ENCODE measurements at places on chromosomes 16 and 17.
A peak's percentile ranks its signal among the peaks of the same experiment; 100 is the strongest.

- no peak for DNase-seq
These were observed 11.7 kb downstream of the COL1A1 start for GRCh38 chr17:50189550-50190292.

GRCh38 chr17:59829217-59830006, 63.3 kb downstream of the TUBD1 start:
- no peak for DNase-seq

GRCh38 chr17:75679706-75680211, 12.6 kb downstream of the SAP30BP start:
- no peak for DNase-seq

- DNase-seq: no peak
These were observed 7.9 kb upstream of the SLFN14 start for GRCh38 chr17:35568561-35568960.

DNA sequence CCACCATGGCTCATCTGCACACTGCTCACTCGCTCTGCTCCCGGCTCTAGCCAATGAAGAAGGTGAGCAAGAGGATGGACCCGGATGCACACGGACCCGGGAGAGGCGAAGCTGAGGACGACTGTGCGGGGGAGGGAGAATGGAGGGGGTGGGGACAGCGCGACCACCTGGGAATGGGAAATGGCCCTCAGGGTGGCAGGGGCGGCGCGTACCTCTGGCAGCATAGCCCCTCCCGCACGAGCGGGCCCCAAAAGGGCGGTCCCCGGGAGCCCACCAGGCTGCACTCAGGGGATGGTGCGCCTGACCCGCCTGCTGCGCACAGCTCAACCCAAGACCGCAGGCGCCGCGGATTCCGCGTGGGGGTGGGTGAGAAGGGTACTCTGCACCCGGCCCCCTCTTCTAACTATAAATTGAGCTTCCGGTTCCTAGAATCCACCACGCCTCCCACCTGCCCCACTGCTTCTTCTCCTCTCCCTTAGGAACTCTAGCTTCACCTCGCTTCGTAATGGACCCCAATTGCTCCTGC, 6.1 kb downstream of the MT1H start:
- no peak for DNase-seq

GRCh38 chr17:63425483-63425882, 20.6 kb downstream of the CYB561 start:
- DNase-seq: peak; percentile 49

GRCh38 chr16:68710211-68710610, 26.9 kb upstream of the CDH1 start:
- DNase-seq: no peak

- DNase-seq: no peak
These were observed 3.2 kb upstream of the ST6GALNAC1 start for GRCh38 chr17:76646712-76647111.

DNA sequence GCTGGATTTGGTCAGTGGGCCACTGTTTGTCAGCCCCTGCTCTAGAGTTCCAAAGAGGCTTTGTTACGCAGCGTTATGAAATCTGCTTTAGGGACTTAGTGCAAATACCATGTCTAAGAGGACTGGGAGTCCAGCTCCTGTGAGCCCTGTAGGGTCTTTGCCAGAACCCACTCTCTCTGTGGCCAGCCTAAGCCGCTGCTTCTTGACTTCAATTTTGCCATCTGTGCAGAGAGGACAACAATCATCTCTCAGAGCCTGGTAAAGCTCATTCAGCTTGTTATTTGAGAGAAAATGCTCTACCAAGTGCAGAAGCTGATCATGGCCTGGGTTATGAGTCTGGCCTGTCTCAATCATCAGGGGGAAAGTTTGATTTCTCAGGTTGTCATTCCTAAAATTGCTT, 17.9 kb downstream of the CA10 start:
- DNase-seq: no peak

- DNase-seq: no peak
These were observed 17.9 kb upstream of the ALDH3A2 start for GRCh38 chr17:19630661-19631060.

- no peak for DNase-seq
These were observed 5.0 kb downstream of the FHOD1 start for GRCh38 chr16:67242138-67242730.

- no peak for DNase-seq
These were observed 113.8 kb downstream of the SOCS1 start for GRCh38 chr16:11142261-11142630.

GRCh38 chr16:67304020-67304419, 22.5 kb downstream of the KCTD19 start:
- no peak for DNase-seq

DNA sequence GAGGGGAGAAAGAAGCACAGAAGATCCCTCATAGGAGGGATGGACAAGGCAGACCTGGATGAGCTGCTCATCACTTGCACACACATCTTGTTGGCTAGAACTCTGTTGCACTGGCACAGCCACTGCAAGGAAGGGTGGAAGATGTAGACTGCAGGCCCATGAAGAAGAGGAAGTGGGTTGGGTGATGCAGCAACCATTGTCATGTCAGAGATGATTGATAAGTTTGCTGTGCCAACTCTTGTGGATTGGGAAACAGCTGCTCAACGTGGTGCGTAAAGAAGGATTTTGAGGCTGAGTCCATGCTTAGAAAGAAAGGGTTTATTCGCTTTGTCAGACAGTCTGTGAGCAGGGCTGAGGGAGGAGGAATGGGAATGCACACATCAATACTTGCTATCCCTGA, 161.4 kb upstream of the MPHOSPH6 start:
- no peak for DNase-seq

DNA sequence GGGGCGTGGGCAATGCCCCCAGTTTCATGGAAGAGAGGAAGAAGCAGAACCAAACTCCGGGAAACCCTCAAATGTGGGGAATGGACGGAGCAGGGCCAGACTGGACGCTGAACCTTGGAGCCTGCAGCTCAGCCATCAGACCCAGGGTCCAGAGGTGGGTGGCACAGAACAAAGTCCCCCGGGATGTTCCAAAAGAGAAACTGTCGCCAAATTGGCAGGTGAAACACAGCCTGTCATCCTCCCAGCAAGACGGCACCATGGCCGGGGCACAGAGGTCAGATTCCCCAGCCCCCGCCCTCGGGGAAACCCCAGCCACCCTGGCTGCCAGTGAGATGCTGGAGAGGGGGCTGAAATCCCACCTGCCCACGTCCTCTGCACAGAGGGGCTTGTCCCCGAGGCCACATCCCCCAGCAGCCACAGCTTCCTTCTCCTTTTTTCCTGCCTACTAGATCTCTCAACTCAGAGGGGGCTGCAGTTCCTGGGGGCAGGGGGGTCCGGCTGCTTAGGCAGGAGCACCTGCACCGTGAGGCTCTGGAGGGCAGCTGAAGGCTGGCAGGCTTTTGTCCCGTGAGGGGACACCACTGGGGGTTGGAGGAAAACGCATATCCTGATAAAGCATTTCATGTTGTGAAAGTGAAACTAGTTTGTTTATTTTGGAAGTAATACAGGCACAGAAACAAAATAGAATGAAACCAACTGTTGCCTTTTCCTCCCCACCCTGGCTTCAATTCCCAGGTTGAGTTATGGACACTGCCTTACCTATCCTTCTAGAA, 1.2 kb upstream of the SECTM1 start:
- DNase-seq: no peak

GRCh38 chr17:58641887-58642311, 49.9 kb downstream of the TEX14 start:
- DNase-seq: no peak

GRCh38 chr17:77657839-77658238, 300.7 kb upstream of the TNRC6C start:
- DNase-seq: no peak

- no peak for DNase-seq
These were observed 102.3 kb downstream of the ZFHX3 start for GRCh38 chr16:72945611-72946010.

DNA sequence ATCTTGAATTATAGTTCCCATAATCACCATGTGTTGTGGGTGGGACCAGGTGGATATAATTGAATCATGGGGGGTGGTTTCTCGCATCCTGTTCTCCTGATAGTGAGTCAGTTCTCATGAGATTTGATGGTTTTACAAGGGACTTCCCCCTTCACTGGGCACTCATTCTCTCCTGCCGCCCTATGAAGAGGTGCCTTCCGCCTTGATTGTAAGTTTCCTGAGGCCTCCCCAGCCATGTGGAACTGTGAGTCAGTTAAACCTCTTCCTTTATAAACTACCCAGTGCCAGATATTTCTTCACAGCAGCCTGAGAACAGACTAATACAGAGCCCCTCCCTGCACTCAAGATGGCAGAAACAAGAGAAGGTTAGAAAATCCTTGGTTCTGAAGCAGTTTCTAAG, 26.4 kb downstream of the LDAF1 start:
- no peak for DNase-seq

DNA sequence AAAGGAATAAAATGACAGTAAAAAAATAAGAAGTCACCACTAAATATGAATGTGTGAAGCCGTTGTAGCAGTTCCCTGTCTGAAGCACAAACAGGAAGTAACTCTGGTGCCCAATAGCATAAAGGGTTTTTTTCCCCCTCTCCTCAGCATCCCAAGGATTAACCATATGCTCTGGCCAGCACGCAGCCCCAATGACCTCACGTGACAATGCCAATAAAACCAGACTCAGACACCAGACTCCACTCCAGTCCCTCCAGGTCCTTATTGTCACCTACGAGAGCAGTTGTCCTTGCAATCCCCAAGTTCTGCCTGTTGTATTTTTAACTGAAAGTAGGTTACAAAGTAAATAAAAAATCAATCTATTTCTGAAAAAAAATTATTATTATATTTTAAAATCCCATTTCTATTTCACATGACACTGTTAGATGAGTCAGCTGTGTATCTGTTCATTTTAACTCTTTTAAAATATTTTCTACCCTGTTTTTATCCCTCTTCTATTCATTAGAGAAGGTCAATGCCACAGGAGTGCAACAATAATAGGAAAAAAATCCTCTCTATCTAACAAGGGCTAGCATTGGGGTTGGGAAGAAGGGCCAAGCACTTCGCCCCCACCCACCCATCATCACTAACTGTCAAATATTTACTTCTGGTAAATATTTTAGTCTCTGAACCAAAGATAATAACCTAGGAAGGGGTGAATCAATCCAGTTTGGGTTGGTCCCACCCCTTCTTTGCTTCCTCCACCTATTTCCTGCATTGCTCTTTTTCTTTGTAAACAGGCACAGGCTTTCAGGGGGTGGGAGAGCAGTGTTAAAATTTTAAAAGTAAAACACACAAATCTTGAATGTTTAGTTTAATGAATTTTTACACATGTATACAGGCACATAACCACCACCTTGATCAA, 6.6 kb downstream of the PRAC1 start:
- DNase-seq: no peak

DNA sequence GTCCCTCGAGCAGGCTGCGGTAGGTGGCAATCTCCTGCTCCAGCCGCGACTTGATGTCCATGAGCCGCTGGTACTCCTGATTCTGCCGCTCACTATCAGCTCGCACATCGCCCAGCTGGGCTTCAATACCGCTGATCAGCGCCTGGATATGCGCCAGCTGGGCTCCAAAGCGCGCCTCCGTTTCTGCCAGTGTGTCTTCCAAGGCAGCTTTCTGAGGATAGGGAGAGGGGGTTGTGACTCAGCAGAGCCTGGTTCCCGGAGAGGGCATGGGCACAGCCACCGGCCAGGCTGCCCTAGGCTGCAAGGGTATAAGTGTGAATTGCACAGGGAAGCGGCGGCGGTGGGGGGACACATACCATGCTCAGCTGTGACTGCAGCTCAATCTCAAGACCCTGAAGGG, 4.3 kb downstream of the KRT19 start:
- no peak for DNase-seq

DNA sequence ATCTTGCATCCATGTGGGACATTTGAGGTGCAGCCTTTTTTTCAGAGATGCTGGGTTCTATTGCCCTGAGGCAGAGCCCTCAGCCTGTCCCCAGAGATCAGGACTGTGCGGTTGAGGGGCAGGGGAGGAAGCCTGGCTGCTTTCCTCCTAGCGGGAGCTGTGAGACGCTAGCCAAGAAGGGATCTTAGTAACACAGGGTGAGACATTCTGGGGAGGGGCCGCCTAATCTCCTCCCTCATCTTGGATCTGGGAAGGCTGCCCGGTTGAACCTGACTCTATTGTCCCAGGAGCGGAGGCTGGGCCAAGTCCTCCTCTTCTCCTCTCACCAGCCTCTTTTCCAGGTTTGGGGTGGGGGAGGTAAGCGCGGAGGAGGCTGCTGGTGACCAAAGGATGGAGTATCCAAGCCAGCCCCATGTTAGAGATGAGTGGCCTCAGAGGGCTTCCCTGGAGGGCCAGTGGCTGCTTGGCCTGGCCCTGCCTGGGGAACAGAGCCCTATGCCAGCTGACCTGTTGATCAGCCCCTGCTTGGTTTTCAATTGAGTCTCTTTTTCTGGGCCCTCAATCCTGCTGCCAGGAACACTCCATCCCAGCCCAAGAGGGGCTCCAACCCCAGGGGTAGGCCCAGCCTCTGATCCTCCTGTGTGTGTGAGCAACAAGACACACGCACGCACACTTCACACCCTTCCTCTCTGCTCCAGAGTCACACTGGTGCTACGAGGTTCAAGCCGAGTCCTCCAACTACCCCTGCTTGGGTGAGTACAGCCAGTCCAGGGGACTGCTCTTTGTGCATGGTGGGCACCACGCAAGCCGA, 5.0 kb downstream of the CA4 start:
- no peak for DNase-seq

DNA sequence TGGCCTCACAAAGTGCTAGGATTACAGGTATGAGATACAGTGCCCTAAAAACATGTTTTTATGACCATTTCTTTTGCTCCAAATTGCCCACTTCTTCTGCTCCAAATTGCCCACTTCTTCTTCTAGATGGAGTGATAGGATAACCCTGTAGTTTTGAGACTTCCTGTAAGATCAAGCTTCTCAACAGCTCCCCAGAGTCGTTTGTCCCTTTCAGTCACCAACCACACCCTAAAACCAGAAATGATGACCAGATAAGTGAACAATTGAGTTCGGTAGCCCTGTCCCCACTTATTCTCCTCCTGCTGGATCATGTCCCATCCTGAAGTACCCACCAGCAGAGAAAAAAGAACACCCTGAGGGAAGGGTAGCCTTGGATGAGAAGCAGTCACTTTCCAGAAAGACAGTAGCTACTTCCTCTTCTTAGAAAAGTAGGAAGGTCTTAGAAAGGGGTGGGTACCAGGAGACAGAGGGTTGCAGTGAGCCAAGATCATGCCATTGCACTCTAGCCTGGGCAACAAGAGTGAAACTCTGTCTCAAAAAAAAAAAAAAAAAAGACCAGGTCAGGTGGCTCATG, 2.5 kb downstream of the ODAD4 start:
- DNase-seq: no peak

DNA sequence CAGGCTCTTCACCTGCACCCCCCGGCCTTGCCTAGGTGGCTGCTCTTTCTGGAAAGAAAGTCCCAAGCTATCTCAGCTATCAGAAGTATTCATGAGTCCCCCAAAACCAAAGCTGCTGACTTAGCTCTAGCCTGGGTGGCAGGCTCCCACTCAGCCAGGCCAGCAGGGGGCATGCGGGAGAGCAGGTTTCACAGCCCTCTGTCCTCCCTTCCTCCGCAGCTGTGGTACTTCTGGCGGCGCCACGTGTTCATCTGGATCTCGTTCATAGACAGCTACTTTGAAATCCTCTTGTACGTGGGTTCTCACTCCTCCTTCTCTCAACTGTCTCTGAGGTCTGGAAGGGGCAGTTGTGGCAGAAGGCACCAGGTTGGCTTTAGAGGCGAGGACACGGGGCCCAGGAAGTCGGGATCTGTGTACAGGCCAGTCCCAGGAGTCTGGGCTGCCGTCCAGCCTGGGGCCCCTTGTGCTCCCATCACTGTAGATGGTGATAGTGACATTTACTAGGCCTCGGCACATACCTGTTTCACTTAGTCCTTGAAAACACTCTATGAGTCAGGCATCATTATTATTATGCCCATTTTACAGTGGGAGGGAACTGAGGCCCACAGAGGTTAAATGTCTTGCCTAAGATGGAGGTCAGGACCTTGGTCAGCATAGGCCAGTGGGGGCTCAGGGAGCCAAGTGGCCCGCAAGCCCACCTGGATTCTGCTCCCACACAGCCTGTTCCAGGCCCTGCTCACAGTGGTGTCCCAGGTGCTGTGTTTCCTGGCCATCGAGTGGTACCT, 12.9 kb downstream of the TRPV2 start:
- no peak for DNase-seq

Data from stimulated activated CD8-positive, alpha-beta memory T cell treated with anti-CD3 and anti-CD28 coated beads, Interleukin-15, amount 100 ng/mL, for 1 hour (primary cell).